Chondrocyte (in vitro differentiated cells): ENCODE measurements at places on chromosomes 4 and X. TPM values are rescaled to one million over a fixed set of nuclear protein-coding genes. Genes with fewer than 3 reads are reported as not detected.

Gene ZFP92
- total RNA-seq: 0.10 to 1.6 TPM (median 1.5 TPM) in 3 replicates

Gene TMEM165
- total RNA-seq: 110 to 129 TPM (median 111 TPM) in 3 replicates

Gene ADH1A
- not detected in 3 replicates for total RNA-seq

Gene PASD1
- total RNA-seq: not detected in 3 replicates

Gene CNKSR2
- 1.7 to 4.1 TPM (median 1.8 TPM) in 3 replicates for total RNA-seq

Gene CCDC110
- 2.3 to 5.4 TPM (median 3.7 TPM) in 3 replicates for total RNA-seq
